ENCODE measurements at places on chromosomes 5 and 9. TPM values are rescaled to one million over a fixed set of nuclear protein-coding genes. Genes with fewer than 3 reads are reported as not detected.
A peak's percentile ranks its signal among the peaks of the same experiment; 100 is the strongest.

PTGDS gene
- total RNA-seq = 4.7 TPM

GRCh38 chr5:141969783-141970771, 1.2 kb downstream of the RNF14 start:
- peaks cover 14% of the 10 kb centered on the region for H3K4me1 ChIP-seq
- no peaks in the 10 kb centered on the region for H3K27me3 ChIP-seq
- peak overlapping the region; percentile 72 for H3K4me3 ChIP-seq
- H3K36me3 ChIP-seq = peaks cover 41% of the 10 kb centered on the region

DNA sequence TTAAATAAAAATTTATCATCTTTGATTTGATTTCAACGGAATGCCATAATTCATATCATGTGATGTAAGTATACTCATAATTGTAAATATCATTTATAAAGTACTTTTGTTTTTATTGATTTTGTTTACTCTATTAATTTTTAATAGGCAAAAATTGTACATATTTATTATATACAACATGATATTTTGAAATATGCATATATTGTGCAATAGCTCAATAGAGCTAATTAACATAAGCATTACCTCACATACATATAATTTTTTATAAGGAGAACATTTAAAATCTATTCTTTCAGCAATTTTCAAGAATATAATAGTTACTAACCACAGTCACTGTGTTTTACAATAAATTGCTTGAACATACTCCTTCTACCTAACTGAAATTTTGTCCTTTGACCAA, 25.0 kb upstream of the CCNH start:
- DNase-seq = no peak
- no peak overlapping the region for H3K27ac ChIP-seq
- H3K36me3 ChIP-seq = no peaks in the 10 kb centered on the region
- H3K27me3 ChIP-seq = no peaks in the 10 kb centered on the region

CDC26 gene
- 33.0 TPM for total RNA-seq

DNA sequence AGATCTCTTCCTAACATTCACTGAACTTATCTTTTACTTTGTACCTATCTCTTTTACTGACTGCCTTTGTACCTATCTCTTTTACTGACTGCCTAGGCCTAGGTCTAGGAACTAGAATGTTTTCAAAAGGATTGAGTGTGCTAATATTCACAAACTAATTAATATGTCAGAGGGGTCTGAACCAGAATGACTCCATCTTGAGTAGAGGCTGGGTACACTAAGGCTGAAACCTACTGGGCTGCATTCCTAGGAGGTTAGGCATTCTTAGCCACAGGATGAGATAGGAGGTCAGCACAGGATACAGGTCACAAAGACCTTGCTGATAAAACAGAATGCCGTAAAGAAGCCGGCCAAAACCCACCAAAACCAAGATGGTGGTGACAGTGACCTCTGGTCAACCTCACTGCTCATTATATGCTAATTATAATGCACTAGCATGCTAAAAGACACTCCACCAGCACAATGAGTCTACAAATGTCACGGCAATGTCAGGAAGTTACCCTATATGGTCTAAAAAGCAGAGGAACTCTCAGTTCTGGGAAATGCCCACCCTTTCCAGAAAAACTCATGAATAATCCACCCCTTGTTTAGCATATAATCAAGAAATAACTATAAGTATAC, 2.5 kb upstream of the RHOBTB3 start:
- H3K4me1 ChIP-seq = peaks cover 43% of the 10 kb centered on the region
- peak overlapping the region; percentile 81 for H3K4me3 ChIP-seq
- no peaks in the 10 kb centered on the region for H3K27me3 ChIP-seq
- H3K27ac ChIP-seq = peak overlapping the region; percentile 85

DNA sequence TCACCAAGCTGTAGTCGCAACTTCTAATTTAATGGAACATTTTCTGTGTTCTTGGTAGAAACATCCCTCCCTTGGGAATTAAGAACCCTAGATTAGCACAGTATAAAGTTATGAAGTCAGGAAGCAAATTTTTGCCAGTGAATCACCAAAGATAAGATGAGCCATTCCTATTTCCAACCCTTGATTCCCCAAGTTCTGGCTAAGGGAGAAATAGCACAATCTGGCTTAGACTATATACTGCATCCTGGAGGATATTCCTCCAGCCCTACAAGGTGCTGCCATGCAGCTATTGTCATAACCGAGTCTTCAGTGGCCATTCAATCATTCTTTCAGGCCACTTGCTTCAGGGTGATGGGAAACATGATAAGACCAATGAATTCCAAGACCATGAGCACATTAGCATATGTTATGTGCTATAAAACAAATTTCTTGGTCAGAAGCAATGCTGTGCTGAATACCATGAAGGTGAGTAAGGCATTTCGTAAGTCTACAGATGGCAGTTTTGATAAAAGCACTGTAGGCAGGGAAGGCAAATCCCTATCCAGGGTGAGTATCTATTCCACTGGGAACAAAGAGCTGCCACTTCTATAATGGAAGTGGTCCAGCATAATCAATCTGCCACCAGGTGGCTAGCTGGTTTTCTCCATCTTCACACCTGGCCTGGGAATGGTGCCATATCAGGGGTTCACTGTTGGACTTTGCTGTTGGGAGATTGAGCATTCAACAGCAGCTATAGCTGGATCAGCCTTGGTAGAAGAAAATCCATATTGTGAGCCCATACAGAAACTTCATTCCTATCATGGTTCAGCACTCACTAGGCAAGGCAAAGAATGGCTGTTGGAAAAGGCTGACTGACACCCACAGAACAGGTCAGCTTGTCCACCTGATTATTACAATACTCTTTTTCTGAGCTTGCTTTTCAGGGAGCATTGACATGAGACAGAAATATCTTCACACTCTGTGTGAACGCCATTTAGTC, 19.6 kb upstream of the ARL15 start:
- no peak for DNase-seq
- H3K36me3 ChIP-seq = peaks cover 90% of the 10 kb centered on the region
- H3K4me3 ChIP-seq = no peak overlapping the region

DNA sequence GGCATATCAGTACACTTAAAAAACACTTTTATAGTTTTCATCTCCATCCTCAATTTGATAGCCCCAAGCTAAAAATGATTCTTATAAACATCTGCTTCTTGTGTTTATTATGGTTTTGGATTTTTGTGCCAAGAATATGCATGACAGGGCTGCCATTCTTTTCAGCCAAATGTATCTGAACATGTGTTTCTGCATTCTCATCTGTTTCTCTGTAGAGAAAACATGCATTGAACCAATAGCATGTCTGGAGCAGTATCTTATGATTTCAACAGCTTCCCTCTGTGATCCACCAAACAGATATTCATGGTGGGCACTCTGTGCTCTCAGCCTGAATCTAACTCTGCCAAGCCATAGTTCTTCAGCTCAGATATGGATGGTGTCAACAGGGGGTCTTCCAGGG, 99.3 kb upstream of the ERCC6L2 start:
- peaks cover 4% of the 10 kb centered on the region for H3K4me1 ChIP-seq
- no peaks in the 10 kb centered on the region for H3K36me3 ChIP-seq
- no peak overlapping the region for H3K27ac ChIP-seq
- no peak overlapping the region for H3K4me3 ChIP-seq
- H3K27me3 ChIP-seq = peaks cover 19% of the 10 kb centered on the region

ELAVL2 gene
- total RNA-seq = not detected

TTC16 gene
- total RNA-seq = not detected

GRCh38 chr9:91848146-91848545, 101.9 kb downstream of the ROR2 start:
- no peaks in the 10 kb centered on the region for H3K27me3 ChIP-seq
- peaks cover 21% of the 10 kb centered on the region for H3K4me1 ChIP-seq
- H3K36me3 ChIP-seq = peaks cover 10% of the 10 kb centered on the region
- DNase-seq = no peak
- no peak overlapping the region for H3K27ac ChIP-seq

DNA sequence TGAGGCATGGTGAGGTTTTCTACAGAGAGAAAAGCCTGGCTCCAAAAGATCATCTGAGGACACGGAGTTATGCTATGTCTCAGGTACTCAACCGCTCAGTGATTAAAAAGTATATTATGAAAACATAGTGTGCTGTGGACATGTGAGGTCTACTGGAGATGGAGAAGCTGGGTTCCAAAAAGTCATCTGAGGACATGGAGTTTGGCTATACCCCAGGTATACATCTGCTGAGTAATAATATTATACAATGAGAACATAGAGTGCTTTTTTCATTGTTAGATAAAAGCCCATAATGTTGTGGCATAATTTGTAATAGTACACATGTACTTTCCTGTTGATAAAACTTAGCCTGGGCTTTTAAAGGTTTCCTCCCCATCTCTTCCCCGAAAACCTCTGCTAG, 70.7 kb upstream of the SHISAL2B start:
- no peak overlapping the region for H3K27ac ChIP-seq
- no peaks in the 10 kb centered on the region for H3K36me3 ChIP-seq
- H3K4me3 ChIP-seq = no peak overlapping the region

SLC4A9 gene
- not detected for total RNA-seq

DNA sequence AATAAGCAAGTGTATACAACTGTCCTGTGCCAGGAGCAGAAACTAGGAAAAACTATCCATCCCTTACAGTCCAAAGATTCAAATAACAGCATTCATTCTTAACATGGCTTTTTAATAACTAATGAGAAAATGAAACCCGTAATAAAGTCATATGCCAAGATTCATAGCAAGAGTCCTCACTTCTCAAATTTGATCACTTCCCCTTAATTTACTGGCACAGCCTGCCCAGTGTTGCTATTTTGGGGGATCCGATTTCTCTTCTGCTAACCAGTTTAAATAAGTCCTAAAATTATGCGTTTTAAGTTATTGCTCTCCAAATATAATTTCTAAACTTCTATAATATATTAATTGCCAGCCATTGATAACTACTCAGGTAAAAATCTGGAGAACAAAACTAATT, 177.0 kb upstream of the PTGER4 start:
- H3K4me3 ChIP-seq = no peak overlapping the region
- no peaks in the 10 kb centered on the region for H3K4me1 ChIP-seq
- no peaks in the 10 kb centered on the region for H3K36me3 ChIP-seq
- no peaks in the 10 kb centered on the region for H3K27me3 ChIP-seq
- DNase-seq = no peak

DNA sequence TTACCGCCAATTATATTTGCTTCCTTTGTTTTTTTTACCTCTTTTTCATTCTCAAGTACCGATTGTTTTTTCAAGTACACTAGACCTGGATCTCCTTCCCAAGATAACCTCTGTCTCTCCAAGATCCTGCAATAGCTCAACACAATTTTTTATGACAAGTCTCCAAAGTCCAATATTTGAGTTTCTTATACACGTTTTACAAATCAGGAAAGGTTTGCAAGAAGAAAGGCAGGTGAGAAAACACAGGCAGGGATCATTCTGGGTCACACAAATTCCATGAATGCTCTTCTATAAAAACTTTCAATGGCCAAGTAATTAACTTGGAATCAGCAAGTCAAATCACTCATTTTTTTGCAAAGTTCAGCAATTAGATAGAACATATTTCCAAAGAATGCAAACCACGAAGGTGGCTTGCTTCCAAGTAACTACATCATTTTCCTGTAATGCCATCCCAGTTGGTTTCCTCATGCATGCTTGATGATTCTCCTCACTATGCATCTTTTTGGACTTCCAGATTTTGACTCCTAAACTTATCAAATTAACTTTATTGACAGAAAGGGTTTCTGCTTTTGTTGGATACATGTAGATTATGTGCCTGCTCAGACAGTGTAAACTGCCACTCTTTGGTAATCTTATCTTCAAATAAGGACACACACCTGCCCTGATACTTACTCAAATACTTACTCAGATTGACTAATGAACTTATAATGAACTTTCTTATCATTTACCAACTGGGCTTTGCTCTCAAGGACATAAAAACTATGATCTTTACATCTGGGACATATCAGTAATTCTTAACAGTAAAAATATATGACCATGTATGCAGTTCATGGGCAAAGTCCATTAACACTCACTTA, 24.7 kb upstream of the IFNE start:
- no peak overlapping the region for H3K27ac ChIP-seq
- H3K4me3 ChIP-seq = no peak overlapping the region
- H3K4me1 ChIP-seq = no peaks in the 10 kb centered on the region
- H3K36me3 ChIP-seq = no peaks in the 10 kb centered on the region
- DNase-seq = no peak

GRCh38 chr5:89053547-89053946, 170.6 kb upstream of the MEF2C start:
- H3K4me1 ChIP-seq = no peaks in the 10 kb centered on the region
- no peaks in the 10 kb centered on the region for H3K27me3 ChIP-seq
- no peak overlapping the region for H3K27ac ChIP-seq
- no peak for DNase-seq
- no peak overlapping the region for H3K4me3 ChIP-seq

SCGB3A2 gene
- 0.35 TPM for total RNA-seq

ANKRD33B gene
- 1.7 TPM for total RNA-seq

DNA sequence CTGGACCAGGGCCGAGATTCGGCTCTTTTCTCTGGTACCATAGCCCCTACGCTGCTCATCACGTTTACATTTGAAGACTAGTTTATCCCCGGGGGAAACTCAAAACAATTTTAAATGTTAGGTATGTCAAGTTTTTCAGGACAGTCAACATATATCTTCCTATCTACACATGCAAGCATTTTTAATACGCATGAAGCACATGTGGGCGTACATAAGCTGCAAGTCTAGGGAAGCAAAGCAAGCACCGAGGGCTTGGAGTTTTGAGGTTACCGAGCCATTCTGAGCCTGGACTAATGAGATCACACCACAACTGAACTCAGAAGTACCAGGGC, 154.4 kb downstream of the AUH start:
- no peak for DNase-seq
- H3K4me1 ChIP-seq = peaks cover 7% of the 10 kb centered on the region
- H3K27ac ChIP-seq = peak overlapping the region; percentile 31
- no peak overlapping the region for H3K4me3 ChIP-seq
- no peaks in the 10 kb centered on the region for H3K36me3 ChIP-seq

- H3K27ac ChIP-seq = no peak overlapping the region
- no peaks in the 10 kb centered on the region for H3K27me3 ChIP-seq
- no peak overlapping the region for H3K4me3 ChIP-seq
- DNase-seq = no peak
- H3K36me3 ChIP-seq = no peaks in the 10 kb centered on the region
Observed at GRCh38 chr5:111211341-111211740, 12.8 kb upstream of the CAMK4 start.

- H3K36me3 ChIP-seq = peaks cover 3% of the 10 kb centered on the region
- DNase-seq = peak; percentile 49
- H3K4me1 ChIP-seq = peaks cover 32% of the 10 kb centered on the region
- H3K4me3 ChIP-seq = no peak overlapping the region
Observed at GRCh38 chr9:6896562-6896961, 138.8 kb downstream of the KDM4C start.

GRCh38 chr5:133644000-133644865, 31.9 kb upstream of the FSTL4 start:
- no peaks in the 10 kb centered on the region for H3K27me3 ChIP-seq
- no peaks in the 10 kb centered on the region for H3K4me1 ChIP-seq
- DNase-seq = no peak
- H3K36me3 ChIP-seq = no peaks in the 10 kb centered on the region
- no peak overlapping the region for H3K4me3 ChIP-seq

- H3K4me3 ChIP-seq = no peak overlapping the region
- H3K27me3 ChIP-seq = no peaks in the 10 kb centered on the region
- DNase-seq = no peak
- no peaks in the 10 kb centered on the region for H3K4me1 ChIP-seq
Observed at GRCh38 chr5:114360816-114361723, 800 bp upstream of the KCNN2 start.

All from K562 (cell line).